ENCODE measurements at places on chromosomes 6 and 20.

DNA sequence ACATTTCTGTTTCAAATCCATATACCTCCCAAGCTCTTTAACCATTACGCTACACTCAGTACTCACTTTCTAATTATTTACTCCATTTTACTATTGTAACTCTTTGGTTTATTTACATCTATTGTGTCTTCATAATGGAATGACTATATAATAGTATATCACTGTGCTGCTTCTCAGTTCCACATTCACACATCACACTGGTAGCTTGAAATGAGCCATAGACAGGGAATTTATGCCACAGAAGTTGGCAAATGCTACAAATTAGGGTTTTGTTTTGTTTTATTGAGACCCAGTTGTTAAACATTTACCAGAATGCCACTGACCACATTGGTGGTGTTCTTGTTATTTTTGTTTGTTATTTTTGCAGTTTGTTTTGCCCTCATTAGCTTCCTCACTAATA is 213.9 kb downstream of the KCNQ5 start:
- DNase-seq: no peak

- DNase-seq: no peak
These were observed 67.3 kb downstream of the ADTRP start for GRCh38 chr6:11711003-11711983.

- DNase-seq: no peak
These were observed 12.1 kb downstream of the RBCK1 start for GRCh38 chr20:420166-420620.

GRCh38 chr6:160967833-160968232 is 23.7 kb upstream of the MAP3K4 start:
- DNase-seq: no peak

GRCh38 chr6:127366282-127367022 is 23.0 kb upstream of the ECHDC1 start:
- no peak for DNase-seq

DNA sequence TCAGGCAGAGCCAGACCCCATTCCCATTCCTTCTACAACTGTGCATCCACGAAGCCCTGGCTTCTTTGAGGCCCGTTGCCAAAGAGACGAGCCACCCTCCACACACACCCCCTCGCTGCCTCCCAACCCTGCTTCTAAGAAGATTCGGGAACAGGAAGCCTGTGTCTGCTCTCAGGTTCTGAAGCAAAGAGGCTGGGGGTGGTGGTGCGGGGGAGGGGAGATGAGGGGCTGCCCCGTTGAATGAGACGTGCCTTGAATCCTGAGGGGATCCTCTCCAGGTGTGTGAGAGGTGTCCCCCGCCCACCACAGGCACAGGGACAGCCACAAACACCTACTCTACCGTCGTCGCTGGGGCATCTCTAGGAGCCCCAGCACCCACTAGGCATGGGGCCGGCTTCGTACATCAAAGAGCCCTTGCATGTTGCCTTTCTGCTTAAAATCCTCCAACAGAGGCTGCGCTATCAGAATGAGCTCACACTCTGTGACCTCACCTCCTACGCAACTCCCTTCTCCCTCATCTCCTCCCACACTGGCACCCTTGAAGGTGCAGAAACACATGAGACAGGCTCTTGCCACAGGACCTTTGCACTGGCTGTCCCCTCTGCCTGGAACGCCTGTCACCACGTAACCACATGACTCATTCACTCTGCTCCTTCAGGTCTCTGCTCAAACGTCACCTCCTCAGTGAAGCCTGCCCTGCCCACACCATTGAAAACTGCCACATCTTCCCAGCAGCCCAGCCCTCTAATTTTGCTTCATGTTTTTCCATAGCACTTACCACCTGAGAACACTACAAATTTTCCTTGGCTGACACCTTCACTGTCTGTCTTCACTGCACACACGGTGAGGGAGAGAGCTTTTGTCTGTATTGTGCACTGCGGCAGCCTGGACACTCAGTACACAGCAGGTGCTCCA is 58.5 kb downstream of the PREX1 start:
- peak; percentile 67 for DNase-seq

- no peak for DNase-seq
These were observed 158.5 kb downstream of the PHACTR1 start for GRCh38 chr6:12875051-12875450.

DNA sequence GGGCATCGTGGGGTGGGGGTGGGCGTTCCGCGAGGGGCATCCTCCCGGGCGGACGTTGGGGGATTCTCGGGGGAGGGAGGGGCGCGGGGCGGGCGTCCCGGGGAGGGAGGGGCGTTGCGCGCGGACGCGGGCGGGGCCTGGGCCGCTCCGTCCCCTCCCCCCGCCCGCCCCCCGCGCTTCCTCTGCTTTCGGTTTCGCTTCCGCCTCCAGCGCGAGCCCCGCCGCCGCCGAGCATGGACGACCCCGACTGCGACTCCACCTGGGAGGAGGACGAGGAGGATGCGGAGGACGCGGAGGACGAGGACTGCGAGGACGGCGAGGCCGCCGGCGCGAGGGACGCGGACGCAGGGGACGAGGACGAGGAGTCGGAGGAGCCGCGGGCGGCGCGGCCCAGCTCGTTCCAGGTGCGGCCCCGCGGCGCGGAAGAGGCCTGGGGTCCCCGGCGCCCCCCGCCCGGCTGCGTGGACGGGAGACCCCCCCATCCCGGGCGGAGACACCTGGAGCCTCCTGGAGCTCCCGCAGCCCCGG is at the start of gene OGFR:
Gene OGFR, plus strand, starts transcription at position 209 of the 528 bp plus-strand sequence. Its CDS starts 25 bp downstream, at position 234.
- DNase-seq: peak; percentile 53

DNA sequence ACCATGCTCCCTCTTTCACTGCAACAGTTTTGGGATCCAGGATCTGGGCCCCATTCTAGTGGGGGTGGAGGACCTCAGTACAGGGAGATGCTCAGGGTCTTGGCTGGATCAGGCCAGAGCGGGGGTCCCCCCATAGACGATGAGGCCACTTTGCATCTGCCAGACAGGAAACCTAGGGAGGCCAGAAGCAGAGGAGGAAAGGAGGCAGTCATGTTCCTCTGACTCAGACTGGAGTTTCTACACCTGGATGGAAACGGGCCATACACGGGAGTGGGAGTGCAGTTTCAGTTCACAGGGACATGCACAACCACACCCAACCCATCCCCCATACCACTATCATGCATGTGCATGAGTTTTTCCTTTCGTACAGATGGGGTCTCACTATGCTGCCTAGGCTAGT is 3.6 kb upstream of the EMILIN3 start:
- no peak for DNase-seq

DNA sequence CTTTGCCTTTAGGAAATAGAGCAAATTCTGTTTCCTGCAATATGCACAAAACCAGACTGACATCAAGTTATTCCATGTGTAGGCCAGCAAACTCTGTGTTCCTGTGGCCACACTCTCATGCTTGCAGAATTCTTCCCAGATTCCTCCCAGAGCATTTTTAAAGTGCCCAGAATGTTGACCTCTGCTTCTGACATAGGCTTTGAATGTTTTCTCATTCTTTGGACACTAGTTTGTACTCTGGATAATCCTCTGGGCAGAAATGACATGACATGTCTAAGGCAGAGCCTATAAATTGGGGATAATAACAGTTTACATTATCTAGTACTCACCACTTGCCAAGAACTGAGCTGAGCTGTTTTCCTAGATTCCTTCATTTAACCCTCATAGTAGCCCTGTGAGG is 9.2 kb upstream of the EFHC1 start:
- no peak for DNase-seq

DNA sequence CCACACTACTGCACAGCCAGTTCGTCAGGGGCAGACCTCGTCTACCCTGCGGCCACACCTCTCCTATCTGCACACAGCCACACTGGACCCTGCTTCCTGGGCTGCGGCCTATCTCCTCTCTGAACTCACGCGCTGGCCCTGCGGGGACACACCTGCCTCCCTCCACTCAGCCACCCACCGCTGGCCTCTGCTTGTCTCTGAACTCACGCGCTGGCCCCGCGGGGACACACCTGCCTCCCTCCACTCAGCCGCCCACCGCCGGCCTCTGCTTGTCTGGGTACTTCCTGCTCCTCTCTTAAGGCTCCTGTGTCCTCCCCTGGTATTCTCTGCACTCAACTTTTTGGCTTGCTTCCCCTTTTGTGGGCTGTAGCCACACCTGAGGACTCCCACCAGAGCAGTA is 52.3 kb downstream of the HUS1B start:
- no peak for DNase-seq

- no peak for DNase-seq
These were observed 20.3 kb downstream of the TRAF3IP2 start for GRCh38 chr6:111585241-111585973.

DNA sequence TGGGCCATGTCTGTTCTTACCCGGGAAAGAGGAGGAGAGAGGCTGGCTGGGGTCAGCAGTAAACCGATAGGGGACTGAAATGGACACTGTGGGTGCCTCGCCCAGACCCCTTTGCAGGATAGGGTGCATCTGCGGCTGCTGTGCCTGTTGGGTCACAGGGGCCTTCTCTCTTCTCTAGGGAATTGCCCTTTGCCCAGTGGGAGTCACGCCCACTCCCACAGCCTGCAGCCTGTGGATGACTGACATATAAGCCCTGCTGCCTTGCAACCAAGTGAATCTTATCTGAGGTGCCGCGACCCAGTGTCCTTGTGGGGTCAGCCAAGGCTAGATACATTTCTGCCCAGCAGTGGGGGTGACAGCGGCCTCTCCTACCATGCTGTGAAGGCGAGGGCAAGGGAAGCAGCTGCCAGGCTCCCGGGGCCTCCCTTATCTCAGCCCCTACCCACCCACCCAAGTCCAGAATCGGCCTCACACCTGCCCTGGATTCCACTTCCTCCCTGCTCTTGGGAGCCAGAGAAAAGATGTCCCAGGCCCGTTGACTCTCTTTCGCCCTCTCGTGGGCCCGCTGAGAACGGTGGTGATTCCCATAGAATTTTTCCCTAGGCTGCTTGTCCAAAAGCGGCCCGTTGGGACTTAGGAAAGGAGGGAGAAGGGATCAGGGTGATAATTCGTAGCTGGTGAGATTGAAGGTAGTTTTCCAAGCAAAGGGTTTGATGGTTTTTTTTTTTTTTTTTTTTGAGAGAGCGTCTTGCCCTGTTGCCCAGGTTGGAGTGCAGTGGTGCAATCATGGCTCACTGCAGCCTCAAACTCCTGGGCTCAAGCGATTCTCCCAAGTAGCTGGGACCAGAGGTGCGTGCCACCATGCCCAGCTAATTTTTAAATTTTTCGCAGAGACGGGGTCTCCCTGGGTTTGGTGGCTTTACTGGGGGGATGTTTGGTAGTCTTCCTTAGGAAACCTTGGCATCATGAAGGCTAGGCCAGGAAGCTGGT is 76.4 kb upstream of the RNF24 start:
- peak; percentile 8 for DNase-seq

DNA sequence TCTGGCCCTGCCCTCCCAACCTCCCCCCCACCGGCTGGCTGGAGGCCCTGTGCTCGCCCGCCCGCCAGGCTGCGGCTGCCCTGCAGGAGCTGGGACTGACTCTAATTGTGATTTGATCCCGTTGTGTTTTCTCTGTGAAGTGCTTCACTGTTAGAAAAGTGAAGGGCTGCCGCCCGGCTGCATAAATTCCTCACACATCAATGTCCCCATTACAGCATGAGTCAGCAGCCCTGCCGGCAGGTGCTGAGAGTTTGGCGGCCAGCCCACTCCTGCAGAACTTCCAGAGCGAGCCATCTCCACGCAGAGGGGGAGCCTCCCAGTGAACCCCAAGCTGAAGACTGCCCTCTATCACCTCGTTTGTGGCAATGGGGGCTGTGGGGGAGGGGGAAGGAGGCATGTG is 137.9 kb downstream of the DLL1 start:
- no peak for DNase-seq

DNA sequence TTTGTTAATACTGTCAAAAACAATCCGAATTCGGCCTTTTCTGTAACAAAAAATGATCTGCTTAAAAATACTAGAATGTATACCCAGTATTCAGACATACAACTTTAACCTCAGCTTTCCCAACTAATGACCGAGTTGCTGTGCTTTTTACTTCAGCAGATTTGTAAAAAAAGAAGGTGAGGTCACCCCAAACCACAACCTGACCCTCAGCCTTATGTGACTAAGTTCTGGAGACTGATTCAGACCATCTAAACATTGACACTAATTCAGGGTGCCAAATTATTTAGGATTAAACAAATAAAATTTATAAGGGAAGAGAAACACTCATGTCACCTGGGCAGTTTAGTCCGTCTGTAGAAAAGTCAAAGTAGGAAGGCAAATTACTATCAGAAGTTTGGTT is 7.7 kb downstream of the CCN6 start:
- DNase-seq: no peak

- DNase-seq: no peak
These were observed 25.7 kb downstream of the RAET1L start for GRCh38 chr6:149999636-150000035.

DNA sequence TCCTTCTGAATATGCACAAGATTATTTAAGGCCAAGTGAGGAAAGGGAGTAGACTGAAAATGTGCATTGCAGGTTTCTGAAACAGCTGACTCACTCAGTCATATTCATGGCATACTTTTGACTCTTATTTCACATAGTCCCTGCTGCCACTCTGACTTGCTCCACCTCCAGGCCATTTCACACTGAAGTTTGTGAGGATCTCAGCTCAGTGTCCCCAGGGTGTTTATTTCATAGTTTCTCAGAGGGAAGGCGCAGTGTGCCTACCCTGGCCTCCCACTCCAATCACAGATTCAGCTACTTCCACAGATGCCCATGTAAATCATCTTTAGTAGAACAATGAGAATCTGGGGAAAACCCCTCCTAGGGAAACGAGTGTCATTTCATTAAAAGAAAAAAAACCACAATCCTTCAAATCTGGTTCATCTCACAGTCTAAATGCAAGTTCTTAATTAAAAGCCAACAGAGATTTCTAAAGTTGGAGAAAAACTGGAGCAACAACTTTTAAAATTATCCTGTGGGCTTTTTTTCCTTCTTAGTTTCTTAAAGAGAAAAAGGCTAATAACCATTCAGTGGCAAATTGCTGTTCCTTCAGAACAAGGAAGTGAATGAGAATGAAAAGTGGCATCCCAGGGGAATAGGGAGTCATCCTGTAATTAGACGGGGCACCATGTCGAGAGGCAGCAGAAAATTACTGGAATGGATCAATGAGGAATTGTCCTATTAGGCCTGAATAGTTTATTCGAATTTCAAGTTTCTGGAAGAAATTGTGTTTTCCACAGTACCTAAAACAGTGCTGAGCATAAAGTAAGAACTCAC is 133.6 kb downstream of the TFAP2B start:
- DNase-seq: no peak

DNA sequence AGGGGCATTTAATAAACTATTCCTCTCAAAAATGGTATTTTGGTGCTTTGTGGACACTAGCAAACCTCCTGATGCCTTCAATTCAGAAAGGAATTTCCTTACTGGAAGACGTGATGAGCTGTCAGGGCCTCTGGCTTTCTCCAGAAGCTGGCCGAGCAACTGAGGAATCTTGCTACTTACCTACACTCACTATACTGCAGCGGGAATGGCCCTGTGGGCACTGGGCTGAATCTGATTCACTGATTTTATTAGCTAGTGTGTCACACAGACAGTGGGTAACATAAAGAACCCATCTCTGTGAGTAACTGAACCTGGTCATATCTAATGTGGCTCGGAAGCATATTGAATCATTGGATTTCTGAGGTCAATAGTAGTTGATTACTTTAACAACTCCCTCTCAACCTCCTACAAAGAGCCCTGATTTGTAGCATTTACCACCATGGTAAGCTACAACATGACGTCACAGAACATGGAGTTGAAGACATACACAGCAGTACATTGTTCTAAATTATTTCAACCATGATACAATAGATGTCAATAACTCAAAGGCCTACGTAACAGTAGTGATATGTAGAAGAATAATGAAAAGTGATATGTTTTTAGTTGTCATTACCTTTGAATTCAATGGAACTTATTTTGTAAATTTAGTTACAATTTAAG is 232.1 kb downstream of the SYNE1 start:
- no peak for DNase-seq
